ENCODE measurements at places on chromosomes 4 and X.

DNA sequence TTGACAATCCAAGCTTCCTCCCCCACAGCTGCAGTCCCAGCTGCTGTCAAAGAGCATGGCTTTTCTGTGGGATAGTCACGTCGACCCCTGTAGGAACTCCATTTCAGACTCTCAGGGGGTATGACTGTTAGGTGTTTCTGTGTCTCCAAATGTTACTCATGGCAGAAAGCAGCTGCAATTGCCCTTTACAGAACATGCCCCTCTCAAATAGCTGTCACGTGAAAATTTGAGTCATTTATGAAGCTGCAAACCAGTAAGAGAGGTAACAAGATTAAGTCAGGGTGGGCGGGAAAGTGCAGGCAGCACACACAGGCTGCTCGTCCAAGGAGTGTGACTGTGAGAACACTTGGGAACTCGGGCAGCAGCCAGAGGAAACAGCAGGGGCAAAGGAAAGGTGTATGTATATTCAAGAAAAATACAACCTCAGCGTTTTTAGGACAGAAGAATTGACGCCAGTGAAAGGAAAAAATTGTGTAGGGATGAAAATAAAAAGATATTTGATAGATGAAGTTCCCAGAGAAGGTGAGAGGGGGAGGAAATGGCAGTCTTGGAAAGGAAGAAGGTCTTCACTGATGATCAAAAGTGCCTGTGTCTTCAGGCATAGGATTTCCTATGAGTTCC, 66.5 kb upstream of the TMEM184C start:
- DNase-seq = no peak

GRCh38 chr4:184362396-184362795, 112.0 kb downstream of the IRF2 start:
- DNase-seq = no peak

GRCh38 chr4:158599765-158600498, 71.8 kb downstream of the C4orf46 start:
- no peak for DNase-seq

DNA sequence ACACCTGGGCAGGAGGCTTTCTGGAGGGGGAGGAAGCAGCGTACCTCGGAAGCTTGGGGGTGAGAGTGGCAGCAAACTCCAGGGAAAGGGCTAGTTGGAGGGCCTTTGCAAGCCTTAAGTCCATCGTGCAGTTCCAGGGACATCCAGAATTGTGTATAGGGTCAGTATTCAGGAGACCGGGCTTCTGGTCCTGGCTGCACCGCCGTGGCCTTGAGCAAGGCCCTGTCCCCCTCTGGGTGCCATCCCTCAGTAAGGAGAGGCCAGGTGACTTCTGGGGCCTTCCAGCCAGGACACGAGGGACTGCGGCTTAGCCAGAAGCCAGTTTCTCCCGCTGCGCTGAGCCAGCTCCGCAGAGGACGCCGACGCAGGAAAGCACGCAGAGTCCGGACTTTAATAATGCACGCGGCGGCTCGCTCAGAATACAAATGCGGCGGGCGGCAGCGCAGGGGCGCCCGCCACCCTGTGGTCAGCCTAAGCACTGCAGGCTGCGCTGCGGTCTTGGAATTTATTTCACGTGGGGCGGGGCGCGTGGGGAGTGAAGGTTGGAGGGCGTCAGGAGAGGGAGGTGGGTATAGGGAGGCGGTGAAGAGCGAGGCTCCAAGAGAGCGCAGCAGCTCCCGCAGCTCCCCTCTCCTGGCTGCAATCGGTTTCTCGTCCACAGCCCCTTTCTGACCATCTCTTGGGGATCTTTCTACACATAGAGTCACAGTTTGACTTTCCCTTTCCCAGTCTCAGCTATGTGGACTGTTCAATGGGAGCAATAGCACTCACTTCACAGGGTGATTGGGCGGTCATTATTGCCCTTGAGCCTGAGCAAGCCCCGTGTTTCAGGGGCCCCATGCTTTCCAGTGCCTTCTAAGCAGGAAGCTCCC, 94.1 kb upstream of the GPR50 start:
- DNase-seq = no peak

DNA sequence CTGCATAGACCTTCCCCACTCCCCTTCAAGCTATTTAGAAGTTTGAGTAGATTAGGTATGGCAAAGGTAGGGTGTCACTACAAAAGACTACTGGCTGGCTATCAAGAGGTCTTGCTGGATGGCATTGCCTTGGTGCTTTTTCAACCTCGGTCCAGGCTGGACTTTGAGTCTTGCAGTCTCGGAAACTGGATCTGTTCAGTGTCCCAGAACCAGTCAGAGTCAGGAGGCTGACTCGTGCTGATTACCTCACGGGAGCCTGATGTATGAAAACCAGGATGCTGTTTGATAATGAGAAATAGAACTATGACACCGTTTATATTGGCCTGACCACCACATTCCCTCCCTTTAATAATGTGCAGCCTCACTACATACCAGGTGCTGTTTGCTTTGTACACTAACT, 2.7 kb upstream of the PHKA1 start:
- no peak for DNase-seq

DNA sequence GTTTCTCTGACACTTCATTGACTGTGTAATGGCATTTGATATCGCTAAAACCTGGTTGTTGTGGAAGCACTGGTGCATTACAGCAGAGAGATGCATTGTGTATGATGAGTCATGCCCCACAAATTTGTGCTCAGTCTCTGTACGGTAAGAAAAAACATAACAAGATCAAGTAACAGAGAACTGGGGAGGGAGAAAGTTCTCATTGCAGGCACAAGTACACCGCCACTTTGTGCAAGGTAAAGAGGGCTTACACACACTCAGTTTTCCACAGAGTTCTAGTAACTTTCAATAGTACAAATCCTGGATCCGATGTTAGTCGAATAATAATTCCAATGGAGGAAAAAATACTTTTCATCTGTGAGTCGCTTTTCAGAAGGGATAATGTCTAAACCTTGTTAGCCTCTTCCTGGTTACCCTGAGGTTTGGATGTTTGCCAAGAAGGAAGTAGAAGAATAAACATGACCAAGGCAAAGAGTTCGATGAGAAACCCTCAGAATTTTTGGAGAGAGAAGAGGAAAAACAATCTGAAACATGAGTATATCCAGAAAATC, 512.5 kb upstream of the SLIT2 start:
- DNase-seq = no peak

DNA sequence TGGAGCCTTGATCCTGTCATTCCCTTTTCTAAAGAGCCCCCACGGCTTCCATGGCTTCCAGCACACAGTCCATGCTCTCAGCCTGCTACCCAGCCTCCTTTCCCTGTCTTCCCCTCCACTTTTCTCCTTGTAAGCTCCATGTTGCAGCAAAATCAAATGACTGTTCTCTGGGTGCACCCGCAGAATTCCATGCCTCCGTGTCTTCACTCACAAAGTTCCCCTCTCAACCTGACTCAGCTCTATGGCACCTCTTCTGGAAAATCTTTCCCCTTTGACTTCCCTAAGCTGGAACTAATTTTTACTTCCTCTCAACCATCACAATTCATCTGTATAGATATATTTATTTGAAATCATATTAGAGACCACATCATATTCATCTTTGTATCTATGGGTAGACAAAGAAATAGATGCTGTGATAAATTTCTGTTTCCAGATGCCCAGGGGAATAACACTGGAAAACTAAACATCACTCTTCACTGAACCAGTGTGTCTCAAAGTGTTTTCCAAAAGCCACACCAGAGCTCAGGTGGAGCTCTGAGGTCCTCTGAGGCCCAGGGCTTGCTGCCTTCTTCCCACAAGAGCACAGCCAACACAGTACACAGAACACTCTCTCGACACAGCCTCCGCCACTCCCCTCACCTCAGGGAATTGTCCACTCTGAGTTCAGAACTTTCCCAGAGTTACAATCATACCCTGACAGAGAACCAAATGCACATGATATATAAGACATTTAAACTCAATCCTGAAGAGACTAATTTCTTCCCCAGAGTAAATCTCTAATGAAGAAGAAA, 3.3 kb downstream of the SETD7 start:
- no peak for DNase-seq

- no peak for DNase-seq
Observed at GRCh38 chr4:135538698-135539097, 1337.1 kb upstream of the PABPC4L start.

- DNase-seq = no peak
Observed at GRCh38 chr4:185412412-185412811, 13.4 kb downstream of the UFSP2 start.

GRCh38 chrX:139801397-139801813, 93.4 kb upstream of the MCF2 start:
- no peak for DNase-seq
